ENCODE measurements at places on chromosomes 11 and 22.

DNA sequence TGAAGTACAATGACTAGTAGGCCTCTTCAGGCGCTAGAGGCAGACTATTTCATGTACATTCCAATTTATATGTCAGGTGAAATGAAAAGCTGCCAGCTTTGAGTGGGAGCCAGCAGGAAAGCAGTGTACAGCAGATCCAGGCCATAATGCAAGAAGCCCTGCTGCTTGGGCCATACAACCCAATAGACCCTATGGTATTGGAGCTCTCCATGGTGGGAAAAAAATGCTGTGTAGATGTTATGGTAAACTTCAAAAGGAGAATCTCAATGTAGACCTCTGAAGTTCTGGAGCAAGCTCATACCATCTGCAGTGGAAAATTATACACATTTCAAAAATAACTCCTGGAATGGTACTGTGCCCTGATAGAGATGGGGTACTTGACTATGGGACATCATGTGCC lies 71.5 kb upstream of the CD82 start:
- no peak for DNase-seq

DNA sequence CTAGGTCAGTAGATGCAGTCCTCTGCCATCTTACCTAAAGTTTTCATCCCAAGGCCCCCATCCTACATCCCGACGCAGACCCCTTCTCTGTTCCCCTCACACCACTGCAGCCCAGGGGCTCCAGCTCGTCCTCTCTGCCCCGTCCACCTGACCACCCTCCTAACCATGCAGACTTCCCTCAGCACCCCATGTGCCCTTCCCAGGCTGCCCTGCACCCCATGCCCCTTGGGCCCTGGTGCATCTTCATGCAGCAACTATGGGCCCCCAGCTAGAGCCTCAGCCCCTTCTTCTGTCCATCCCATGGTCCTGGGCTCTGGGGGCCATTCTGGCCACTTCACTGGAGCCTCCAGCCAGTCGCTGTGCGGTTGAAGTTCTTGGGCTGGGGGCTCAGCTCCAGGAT lies 2.9 kb downstream of the PRR33 start:
- no peak for DNase-seq

DNA sequence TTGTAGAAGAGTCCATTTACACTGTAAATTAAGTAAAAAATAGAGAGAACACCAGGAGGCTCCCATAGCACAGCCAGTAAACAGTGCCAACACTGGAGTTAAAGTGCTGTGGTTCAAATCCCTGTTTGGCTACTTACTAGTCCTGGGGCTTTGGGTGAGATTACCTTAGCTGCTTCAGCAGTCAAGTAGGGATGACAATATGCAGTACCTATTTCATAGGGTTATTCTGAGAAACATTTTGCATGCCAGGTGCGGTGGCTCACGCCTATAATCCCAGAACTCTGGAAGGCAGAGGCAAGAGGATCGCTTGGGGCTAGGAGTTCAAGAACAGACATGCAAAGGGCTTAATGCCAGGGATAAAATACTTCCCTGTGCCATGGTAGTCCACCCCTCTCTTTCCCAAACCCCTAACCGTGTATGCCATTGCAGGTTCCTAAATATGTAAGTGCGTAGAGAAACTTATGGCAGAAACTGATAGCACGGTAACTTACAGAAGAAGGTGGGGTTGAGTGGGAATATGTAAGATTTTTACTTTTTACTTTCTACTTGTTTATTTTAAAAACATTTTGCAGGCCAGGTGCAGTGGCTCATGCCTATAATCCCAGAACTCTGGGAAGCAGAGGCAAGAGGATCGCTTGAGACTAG lies 86.4 kb upstream of the PICALM start:
- no peak for DNase-seq

DNA sequence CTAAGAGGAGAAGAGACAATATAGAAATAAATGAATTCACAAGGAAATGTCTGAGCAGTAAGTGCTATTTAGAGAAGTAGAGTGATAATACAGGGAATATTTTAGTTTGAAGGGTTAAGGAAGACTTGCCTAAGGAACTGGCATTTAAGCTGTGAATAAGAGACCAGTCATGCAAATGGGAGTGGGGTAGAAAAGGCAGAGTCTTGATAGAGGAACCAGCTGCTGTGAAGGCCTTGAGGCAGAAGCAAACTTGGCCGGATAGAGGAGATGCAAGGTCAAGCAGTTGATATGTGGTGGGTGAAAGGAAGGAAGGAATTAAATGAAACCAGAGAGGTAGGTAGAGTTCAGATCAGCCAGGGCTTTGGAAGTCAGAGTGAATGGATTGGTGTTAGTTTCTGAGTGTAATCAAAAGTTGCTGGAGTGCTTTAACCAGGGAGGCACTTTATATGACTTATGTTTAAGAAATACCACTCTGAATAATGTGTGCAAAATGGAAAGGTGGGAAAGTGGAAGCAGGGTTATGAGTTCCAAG lies 198.4 kb upstream of the SESN3 start:
- DNase-seq, result no peak

GRCh38 chr11:126766440-126766839 lies 234.1 kb downstream of the KIRREL3 start:
- DNase-seq, result peak; percentile 9

DNA sequence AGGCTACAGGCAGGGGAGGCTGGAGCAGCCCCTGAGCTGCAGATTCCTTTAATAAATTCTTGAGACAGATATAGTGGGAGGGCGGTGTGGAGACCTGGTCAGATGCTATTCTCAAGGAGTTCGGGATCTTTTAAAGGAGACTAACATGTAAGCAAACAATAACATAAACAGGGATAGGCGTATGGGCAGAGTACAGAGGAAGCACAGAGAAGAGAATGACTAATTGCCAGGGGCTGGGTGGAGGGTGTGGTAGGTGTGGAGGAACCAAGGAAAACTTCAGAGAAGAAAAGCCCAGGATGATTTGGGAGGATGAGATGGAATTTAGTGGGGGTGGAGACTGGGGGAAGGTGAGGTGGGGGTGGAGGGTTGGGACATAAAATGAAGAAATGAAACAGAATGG lies 9.7 kb upstream of the HEPHL1 start:
- DNase-seq, result no peak

GRCh38 chr11:48034926-48035871 lies 54.8 kb downstream of the PTPRJ start:
- no peak for DNase-seq

GRCh38 chr22:49541693-49542230 lies 285.9 kb downstream of the BRD1 start:
- no peak for DNase-seq

GRCh38 chr11:75633409-75634066 lies 35.3 kb downstream of the MAP6 start:
- no peak for DNase-seq

- no peak for DNase-seq
These were observed 30.4 kb downstream of the OR6Q1 start for GRCh38 chr11:58060939-58061672.

DNA sequence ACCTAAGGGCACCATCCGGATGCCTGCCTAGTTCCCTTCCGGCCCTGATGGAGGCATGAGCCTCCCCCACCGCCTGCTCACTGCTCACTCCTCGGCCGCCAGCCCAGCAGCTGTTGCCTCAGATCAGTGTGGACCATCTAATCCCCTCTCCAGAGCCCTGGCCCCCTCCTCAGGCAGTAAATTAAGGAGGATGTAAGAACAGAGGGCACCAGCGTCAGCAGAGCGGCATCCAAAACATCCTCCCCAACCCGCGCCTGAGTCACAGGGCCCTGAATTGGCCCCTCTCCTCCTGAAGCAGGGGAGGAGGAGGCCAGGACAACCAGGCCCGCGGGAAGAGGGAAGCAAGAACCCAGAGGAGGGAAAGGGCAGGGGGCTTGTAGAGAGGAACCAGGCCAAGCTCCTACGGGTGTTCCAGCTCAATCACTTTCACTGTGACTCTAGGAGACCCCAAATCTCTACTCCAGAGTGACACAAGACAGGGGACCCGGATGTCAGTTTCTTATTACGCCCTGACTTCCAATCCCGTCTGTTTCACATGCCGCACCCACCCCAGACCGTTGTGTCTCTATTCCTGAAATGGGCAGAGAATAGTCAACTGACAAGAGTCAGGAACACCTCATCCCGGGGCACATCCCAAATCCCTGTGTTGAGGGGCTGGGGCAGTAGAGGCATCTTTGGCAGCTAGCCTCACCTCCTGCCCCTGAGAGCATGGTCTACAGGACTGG lies 31.3 kb upstream of the MYOD1 start:
- DNase-seq, result no peak

DNA sequence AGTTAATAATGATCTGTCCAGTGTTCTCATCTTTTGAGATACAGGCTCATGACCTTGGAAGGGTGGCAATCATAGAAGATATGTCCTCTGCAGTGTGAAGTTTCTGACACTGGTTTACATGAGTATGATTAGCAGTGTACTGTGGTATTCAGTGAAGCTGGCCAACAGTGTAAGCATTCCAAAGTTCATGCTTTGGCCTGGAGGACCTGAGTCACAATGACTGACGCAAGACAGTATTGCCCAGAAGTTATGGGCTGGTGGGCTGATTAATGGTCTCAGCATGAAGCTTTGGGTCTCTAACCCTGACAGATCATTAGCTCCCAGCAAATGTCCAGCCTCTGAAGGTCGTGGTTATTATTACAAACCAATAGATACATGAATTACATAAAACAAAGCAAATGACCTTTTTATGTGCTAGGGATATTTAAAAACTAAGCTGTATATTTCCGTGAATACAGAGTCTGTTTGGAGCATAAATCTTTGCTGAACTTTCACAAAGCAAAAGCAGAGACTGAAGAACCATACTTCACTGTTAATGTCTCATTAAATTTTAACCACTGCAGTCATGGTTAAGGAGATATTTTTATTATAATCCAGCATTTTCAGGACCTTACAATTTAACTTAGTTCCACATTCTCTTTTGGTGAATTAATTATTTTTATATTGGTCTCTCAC lies 28.3 kb upstream of the USP47 start:
- no peak for DNase-seq

DNA sequence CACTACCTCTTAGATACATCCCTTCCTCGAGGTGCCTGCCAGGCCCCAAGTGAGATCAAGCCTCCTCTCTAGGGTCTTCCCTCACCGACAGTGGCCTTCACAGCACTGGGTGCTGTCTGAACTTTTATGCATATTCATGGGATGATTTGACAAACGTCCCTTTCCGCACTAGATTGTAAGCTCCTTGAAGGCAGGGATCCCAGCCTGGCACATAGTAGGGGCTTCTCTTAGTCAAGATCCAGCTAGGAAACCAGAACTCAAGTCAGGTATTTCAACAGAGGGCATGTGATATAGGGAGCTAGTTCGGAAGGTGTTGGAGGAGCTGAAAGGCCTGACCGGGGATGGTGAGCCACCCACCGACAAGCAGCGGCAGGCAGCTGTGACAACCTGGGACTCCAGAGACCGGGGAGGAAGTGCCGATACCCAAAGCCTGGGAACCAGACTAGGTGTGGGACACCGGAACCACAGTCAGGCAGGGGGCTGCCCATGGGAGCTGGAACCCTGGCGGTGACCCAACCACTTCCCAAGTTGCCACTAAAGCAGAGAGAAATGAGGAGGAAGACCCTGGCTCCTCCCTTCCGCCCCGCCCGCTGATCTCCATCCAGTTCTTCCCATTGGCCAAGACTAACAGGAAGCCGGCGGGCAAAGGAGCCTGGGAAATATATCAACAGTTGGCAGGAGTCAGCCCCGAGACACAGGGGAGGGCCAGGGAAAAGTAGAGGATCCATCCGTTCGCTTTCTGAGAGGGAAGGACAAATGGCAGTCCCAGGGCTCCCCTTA lies 39.8 kb upstream of the CD82 start:
- no peak for DNase-seq
